ENCODE measurements at places on chromosomes 3 and 15.

- no peak for DNase-seq
Measured at GRCh38 chr15:54462511-54462913, 484.3 kb downstream of the UNC13C start.

GRCh38 chr3:40975711-40976121, 223.6 kb upstream of the CTNNB1 start:
- DNase-seq, result no peak

DNA sequence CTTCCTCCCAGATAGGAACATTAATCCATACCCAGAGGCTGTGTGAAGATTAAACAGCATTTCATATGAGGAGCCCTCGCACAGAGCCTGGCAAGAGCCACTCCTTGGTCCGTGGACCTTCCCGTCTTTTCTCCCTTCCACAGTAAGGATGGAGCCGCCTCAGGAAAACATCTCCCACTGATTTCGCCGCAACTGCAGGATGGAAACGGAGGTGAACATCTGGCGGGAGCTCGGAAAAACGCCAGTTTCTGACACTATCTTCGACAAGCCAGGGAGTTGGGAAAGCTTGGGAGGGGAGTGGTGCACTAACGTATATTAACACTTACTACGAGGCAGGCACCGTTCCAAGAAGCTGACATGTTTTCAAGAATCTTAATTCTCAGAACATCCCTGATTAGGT, 157.9 kb downstream of the XXYLT1 start:
- DNase-seq, result no peak

- DNase-seq, result no peak
Measured at GRCh38 chr3:32844322-32844654, 26.5 kb downstream of the TRIM71 start.

DNA sequence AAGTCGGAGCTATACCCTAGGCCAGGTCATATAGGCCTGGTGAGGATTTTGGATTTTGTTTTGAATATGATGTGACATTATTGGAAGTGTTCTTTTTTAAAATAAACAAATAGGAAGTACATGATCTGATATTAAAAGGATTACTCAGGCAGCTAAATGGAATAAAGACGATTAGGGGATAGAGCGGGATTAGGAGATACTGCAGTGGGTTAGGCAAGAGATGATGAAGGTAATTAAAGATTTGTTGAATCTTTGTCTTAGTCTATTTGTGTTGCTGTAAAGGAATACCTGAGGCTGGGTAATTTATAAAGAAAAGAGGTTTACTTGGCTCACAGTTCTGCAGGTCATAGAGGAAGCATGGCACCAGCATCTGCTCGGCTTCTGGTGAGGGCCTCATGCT, 21.3 kb downstream of the KIF15 start:
- DNase-seq, result no peak

Measured in memory B cell (primary cell).